ENCODE measurements at places on chromosomes 16 and 17. TPM values are rescaled to one million over a fixed set of nuclear protein-coding genes. Genes with fewer than 3 reads are reported as not detected.

DNA sequence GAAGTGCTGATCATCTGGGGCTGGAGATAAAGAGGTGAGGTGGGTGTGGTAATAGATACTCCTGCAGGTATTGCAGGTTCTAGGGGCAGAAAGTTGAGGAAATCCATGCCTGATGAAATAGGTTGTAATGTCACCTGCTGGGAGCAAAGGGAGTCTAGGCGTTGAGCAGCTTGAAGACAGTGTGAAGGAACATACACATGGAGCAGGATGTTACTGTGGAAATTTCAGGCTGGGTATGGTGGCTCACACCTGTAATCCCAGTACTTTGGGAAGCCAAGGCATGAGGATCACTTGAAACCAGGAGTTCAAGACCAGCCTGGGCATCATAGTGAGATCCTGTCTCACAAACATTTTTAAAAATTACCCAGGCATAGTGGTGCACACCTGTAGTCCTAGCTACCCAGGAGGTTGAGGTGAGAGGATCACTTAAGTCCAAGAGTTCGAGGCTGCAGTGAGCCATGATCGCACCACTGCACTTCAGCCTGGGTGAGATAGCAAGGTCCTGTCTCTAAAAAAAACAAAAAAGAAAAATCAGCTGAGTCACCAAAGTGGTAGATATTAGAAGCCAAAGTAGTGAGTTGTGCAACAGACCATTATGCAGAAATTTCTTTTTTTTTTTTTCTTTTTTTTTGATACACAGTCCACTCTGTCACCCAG, 9.1 kb upstream of the CRYBA1 start:
- no peaks in the 10 kb centered on the region for H3K36me3 ChIP-seq
- no peak overlapping the region for H3K4me3 ChIP-seq
- no peak overlapping the region for H3K27ac ChIP-seq
- no peak for DNase-seq
- peaks cover 13% of the 10 kb centered on the region for H3K4me1 ChIP-seq
- H3K27me3 ChIP-seq = no peaks in the 10 kb centered on the region

- H3K27me3 ChIP-seq = peaks cover 44% of the 10 kb centered on the region
- no peak overlapping the region for H3K27ac ChIP-seq
- no peak for DNase-seq
- H3K4me3 ChIP-seq = no peak overlapping the region
Observed at GRCh38 chr17:79617740-79618382, 7.0 kb upstream of the RBFOX3 start.

The USP6 gene
- polyA plus RNA-seq = 0.06 TPM

DNA sequence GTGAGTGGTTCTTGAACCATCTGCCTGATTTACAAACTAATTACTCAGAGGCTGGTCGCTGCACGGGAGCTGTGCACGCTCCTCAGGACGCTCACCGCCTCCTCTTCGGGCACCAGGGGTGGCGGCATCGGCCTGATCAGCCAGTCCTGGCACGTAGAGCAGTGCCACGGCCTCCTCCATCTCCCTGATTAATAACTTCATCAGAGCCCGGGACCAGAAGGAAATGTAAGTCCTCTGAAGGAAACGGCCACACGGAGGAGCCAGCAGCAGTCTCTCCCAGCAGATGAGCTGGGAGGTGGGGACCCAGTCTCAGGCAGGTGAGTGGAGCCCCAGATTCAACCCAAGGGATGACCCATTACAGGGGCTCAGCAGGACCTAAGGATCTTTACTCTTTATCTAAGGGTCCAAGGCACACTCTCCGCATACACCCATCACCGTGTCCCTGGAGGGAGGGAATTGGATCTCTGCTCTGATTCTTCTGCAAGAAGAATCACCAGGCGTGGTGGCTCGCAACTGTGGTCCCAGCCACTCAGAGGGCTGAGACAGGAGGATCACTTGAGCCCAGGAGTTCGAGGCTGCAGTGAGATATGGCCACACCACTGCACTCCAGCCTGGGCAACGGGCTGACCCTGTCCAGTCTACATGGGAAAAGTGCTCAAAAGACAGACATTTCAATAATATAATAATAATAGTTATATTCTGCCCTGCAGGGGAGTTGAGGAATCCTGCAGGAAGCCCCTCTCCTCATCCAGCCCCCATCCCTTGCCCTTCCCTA, 366.5 kb downstream of the SEC14L1 start:
- peaks cover 3% of the 10 kb centered on the region for H3K36me3 ChIP-seq
- H3K27me3 ChIP-seq = no peaks in the 10 kb centered on the region
- H3K4me3 ChIP-seq = no peak overlapping the region
- no peak for DNase-seq

- no peaks in the 10 kb centered on the region for H3K27me3 ChIP-seq
- H3K4me3 ChIP-seq = no peak overlapping the region
- DNase-seq = no peak
- H3K4me1 ChIP-seq = no peaks in the 10 kb centered on the region
Observed at GRCh38 chr17:4035081-4035680, 70.9 kb upstream of the ATP2A3 start.

The FBXO39 gene
- polyA plus RNA-seq = not detected

The PABPN1L gene
- not detected for polyA plus RNA-seq

The HSD17B1 gene
- polyA plus RNA-seq = 0.18 TPM
